ENCODE measurements at places on chromosomes 2 and 18.

GRCh38 chr2:173831312-173832229, 133.6 kb downstream of the SP3 start:
- peak; percentile 39 for DNase-seq

- DNase-seq = no peak
These were observed 78.1 kb downstream of the AAK1 start for GRCh38 chr2:69565431-69565839.

- no peak for DNase-seq
These were observed 304.0 kb downstream of the ARHGAP15 start for GRCh38 chr2:143433251-143433650.

- no peak for DNase-seq
These were observed 179.9 kb upstream of the NETO1 start for GRCh38 chr18:73047688-73048087.

DNA sequence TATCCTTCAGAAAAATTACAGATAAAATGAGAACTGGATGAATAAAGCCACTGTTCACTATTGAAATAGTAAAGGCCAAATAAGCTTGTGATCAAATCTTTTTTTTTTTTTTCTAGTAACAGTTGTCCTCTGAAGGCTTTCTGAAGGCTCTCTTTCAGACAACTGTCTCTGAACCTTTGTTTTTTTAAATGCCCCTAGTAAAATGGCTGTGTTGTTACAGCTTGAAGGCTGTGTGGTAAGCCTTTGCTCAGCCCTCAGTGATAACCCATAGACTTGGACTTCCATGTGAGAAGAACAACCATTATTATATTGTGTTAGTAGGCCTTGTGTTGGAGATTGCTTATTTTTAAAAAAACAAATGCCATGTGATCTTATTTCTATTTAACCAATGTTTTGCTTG, 17.6 kb downstream of the FMNL2 start:
- DNase-seq = no peak

- peak; percentile 95 for DNase-seq
These were observed 766 bp downstream of the MAP3K2 start for GRCh38 chr2:127386764-127387654.

- DNase-seq = peak; percentile 36
These were observed 146.3 kb upstream of the RIOK3 start for GRCh38 chr18:23306822-23307221.

- DNase-seq = no peak
These were observed 11.9 kb downstream of the TEX51 start for GRCh38 chr2:126910637-126911036.

DNA sequence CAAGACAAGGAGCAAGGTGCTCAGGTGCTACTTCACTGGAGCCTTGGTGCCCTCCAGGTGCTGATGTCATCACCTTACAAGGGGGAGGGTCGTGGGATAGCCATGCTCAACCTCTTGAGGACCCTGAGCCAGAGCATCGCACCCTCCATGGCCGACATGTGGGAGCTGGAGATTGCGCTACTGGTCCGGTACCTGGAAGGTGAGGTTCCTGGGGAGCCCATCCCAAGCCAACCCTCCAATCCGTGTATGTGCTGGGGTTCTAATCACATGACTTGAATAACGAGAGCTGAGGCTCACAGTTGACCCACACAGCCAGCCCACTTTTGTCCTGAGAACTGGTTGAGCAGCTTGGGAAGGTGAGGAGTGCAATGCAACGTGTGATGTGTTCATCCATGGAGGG, 25.9 kb downstream of the MROH2A start:
- DNase-seq = peak; percentile 72

GRCh38 chr2:135798275-135798705, 38.7 kb downstream of the LCT start:
- DNase-seq = no peak

DNA sequence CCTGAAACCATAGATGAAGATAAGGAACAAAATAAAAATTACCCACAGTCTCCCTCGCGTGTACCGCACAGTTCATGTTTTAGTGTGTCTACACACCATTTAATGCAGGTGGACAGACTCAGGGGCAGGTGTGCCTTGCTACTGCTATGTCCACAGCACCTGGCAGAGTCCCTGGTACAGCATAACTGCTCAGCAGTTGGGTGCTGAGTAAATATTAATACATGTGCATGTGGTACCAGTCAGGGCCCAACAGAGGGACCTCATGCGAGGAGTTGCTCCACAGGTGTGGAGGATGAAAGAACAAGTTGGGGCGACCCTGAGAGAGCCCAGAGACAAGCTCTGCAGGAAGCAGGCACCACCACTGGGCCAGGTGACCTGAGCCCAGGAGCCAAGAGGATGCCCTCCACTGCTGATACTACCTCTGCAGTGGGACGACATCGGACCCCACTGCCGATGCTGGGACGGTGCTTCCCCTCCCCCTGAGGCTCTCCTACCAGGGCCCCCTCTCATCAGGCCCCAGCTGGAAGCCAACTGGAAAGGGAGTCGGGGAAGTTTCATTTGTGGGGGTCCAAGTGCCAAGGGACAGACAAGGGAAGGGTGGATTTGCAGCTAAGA, 100.8 kb downstream of the NEDD4L start:
- peak; percentile 60 for DNase-seq

DNA sequence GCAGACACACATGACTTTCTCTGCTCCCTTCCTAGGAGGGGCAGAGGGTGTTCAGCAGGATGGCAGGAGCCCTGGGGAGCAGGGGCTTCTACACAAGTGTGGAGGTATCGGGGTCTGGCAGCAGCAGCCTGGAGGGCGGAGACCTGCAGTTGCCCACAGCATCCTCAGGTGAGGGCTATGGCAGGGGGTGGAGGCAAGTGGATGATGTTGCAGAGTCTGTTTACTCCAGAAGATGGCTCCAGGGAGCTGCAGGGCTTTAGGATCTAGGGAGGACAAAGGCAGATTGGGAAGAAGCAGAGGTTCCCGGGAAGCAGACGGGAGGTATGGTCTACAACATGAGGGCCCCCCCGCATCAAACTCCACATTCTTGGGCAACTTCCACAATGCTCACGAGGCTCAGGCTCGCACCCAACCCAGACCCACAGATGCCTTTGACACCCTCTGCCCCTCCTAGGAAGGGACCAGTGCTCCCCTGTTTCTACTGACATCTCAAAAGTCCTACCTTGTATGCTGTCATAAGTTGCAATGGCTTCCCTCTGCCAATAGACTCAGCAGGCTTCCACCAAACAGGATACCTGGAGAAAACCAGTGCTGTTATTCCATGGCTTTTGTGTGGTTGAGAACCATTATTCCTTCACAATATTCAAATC, 12.0 kb upstream of the ATP6V1C2 start:
- DNase-seq = no peak

DNA sequence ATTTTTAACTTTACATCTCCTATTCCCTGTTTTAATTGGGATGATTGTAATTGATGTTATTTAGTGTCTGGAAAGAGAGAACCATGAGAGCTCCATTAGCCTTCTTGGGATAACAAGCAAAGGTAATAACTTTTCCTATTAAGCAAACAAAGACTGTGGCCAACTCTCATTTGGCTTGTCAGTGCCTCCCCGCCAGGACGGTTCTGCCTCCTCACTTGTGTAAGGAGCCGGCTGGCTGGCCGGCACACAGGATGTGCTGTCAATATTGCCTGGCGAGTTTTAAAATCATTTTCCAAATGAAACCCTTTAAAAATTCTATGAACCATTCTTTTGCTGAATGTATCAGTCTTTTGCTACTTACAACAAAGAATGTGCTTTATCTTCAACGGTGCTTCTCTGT, 898.3 kb downstream of the CPS1 start:
- DNase-seq = no peak

GRCh38 chr2:72004976-72005375, 142.7 kb downstream of the CYP26B1 start:
- no peak for DNase-seq

DNA sequence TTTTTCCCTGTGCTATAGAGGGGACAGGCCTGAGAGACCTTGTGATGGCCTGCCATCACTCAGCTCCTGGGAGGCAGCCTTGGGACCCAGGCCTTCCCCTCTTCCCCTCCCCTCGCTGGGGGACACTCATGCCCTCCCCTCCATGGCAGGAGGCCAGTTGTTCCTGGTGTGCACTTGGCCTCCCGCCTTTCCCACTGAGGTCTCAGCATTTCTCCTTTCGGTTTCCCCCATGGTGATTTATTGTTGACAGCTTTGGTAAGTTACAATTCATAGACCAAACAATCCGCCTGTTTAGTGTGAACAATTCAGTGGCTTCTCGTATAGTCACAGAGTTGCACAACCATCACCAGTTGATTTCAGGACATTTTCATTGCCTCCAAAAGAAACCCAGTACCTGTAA, 10.2 kb upstream of the CNDP1 start:
- DNase-seq = peak; percentile 52

DNA sequence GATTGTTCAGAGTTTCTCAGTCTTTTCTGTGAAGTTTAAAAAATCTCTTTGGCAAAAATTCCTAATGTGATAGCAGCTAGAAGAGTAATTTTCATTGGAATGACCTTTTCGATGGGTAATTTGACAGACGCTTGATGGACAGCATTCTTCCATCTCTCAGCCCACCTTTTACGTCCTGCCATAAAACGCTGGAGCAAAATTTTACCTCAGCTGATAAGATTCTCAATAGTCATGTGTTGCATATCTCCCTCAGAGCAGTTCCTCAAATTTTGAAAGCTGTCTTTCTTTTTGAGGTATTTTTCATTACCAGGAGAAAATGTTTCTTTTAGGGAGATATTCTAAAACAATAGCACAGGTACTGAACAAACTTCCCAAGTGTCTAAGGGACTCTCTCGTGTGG, 441.4 kb downstream of the PARD3B start:
- no peak for DNase-seq

- DNase-seq = no peak
These were observed 55.2 kb downstream of the SH3BP4 start for GRCh38 chr2:235006986-235007385.

- DNase-seq = no peak
These were observed 19.4 kb upstream of the MBP start for GRCh38 chr18:77151772-77152520.

DNA sequence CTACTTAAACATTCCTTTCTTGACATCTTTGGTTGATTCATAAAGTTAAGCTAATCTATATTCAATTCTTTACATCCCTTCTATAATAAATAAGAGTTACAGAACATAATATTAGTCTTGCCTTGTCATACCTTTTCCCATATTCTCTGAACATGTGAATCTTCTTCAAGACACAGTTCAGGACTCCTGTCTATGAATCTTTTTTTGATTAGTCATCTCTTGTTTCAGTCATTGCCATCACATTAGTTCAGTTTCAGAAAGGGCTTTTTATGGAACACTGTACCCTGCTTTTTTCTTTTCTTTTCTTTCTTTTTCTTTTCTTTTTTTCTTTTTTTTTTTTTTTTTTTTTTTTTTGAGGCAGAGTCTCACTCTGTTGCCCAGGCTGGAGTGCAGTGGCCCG, 181.2 kb downstream of the UBE2E3 start:
- no peak for DNase-seq

- DNase-seq = no peak
These were observed 19.2 kb upstream of the UGP2 start for GRCh38 chr2:63822478-63822877.

DNA sequence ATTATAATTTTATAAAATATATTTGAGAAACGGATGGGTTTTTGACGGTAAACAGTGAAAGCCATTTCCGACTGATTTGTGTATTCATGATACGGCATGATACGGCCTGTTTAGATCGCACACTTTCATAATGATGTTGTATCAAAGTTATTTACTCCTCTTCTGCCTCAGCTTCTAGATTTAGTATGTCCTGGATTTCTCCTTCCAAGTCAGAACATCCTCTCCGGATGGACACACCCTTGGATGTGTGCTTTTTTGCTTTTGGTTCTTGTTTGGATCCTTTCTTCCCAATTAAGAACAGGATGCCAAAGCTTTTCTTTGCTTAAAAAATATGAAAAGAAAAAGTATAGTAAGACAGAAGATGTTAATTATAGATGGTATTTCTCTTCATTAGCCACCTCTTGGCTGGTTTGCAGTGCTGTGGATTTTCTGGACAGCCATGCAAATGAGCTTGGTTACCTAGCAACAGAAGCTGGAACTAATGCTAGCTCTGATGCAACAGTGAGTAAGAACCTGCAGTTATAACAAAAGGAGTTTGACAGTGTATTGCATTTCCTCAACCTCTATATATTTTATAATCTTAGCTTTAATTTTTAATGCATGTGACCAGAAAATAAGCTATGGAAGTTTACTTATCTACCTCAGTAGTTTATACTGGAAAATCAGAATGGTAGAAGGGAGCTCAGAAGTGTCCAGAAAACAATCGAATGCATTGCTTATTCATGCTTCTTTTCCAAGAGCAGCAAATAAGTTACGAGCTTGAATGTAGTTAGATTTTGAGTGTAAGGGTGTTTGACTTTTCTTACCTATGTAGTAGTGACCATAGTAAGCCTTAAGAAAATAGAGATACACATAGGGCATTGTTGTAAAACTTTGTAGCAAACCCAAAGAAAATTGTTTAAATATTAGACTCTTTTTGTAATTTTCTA, 27.9 kb downstream of the RMND5A start:
- no peak for DNase-seq

GRCh38 chr2:37091873-37092272, 7.6 kb downstream of the GPATCH11 start:
- no peak for DNase-seq
